Activated CD4-positive, alpha-beta T cell treated with anti-CD3 and anti-CD28 coated beads for 4 hours (primary cell): ENCODE measurements at places on chromosomes 3 and 15.

DNA sequence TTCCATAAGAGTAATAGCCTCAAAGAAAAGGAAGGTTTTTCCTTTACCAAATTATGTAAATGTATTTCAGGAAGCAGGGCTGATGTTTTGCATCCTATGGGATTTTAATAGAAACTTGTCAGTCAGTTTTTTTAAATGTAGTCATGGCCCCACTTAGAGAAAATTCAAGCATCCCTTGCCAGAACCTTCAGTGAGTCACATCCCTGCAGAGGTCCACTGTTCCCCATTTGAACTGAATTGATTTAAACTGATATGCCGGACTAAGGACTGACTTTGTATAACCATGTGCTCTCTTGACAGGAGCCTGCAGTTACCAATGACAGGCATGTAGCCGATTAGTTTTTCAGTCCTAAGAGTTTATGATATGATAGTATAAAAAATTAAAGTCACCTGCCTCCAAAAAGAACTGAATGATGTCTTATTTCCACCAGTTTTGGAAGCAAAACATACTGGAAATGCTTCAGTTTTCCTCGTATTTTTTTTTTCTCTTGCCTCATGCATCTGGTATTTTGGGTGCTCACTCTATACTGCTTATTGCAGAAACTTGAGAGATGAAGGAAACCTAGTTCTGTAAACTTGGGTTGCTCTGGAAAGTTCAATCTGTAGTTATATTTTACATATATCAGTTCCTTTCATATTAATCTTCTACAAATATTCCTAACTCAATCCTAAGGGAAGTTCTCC, 30.7 kb downstream of the LRTM1 start:
- DNase-seq = no peak

- DNase-seq = no peak
Observed at GRCh38 chr15:56383010-56383409, 17.8 kb downstream of the TEX9 start.

GRCh38 chr3:173510565-173510964, 113.0 kb downstream of the NLGN1 start:
- no peak for DNase-seq

GRCh38 chr3:132535575-132536441, 61.3 kb upstream of the ACKR4 start:
- DNase-seq = peak; percentile 40
